ENCODE measurements at places on chromosomes 16 and 17.
A peak's percentile ranks its signal among the peaks of the same experiment; 100 is the strongest.

GRCh38 chr16:87380881-87381280 lies 2.7 kb downstream of the FBXO31 start:
- DNase-seq, result no peak

GRCh38 chr16:56601325-56601724 lies 7.1 kb upstream of the MT2A start:
- DNase-seq, result no peak

DNA sequence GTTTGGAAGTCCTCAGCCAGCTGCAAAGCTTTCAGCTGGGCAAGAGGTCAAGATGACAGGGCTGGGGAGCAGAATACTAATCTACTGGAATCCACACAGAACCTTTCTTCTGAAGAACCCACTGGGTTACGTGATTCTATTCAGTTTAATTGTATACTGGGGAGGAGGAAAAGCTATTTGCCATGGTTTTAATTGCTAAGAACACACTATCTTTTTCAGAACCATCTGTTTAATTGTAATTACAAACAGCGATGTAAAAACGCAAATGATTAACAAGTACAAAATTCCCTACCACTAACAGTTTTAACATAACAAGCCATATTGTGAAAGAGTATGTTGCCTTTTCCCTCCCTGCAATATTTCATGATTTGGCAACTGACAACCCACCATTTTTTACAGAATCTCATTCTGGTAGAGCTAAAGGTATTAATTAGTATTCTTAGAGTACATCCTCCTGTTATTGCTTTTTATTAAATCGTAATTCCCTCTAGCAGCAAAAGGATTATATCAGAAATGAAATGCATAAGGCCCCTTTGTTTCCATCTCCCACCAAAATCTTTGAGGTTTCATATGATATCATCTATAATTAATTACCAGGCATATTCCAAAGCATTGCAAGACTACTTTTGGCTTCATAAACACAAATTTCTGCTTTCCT lies 12.1 kb downstream of the HYDIN start:
- DNase-seq, result no peak

DNA sequence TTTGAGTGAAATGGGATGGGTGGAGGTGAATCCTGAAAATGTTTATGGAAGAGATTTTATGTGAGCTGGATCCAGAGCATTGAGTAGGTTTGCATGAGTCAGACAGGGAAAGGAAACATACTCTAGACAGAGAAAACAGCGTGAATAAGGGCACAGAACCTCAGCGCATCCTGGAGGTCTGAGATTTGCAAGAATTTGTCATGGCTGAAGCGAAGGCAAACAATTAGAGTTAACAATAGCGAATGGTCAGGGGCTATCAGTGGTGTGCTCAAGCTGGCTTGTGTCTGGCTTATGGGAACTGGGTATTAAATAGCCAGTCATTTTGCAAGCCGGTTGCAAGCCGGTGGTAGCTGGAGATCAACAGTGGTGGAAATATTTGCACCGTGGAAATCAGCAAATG lies 36.4 kb downstream of the MAP2K6 start:
- DNase-seq, result no peak

- no peak for DNase-seq
Observed at GRCh38 chr17:17189559-17189958, 16.6 kb downstream of the PLD6 start.

DNA sequence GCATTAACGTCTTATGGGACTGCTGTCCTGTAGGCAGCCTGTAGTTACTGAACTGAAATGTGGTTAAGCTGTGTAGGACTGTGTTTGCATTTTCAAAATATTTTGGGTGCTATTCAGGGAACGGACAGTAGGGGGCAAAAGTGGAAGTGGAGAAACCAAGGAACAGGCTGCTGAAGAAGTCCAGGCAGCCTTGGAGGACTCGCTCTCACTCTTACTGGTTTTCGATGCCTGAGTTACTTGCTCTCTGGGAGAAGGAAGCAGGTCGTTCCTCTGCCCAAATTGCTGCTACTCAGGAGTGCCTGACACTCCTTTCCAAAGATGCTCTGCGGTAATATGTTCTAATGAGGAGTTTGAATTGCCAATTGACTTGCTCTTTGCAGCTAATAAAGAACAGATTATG lies 64.5 kb upstream of the RBFOX1 start:
- peak; percentile 14 for DNase-seq

DNA sequence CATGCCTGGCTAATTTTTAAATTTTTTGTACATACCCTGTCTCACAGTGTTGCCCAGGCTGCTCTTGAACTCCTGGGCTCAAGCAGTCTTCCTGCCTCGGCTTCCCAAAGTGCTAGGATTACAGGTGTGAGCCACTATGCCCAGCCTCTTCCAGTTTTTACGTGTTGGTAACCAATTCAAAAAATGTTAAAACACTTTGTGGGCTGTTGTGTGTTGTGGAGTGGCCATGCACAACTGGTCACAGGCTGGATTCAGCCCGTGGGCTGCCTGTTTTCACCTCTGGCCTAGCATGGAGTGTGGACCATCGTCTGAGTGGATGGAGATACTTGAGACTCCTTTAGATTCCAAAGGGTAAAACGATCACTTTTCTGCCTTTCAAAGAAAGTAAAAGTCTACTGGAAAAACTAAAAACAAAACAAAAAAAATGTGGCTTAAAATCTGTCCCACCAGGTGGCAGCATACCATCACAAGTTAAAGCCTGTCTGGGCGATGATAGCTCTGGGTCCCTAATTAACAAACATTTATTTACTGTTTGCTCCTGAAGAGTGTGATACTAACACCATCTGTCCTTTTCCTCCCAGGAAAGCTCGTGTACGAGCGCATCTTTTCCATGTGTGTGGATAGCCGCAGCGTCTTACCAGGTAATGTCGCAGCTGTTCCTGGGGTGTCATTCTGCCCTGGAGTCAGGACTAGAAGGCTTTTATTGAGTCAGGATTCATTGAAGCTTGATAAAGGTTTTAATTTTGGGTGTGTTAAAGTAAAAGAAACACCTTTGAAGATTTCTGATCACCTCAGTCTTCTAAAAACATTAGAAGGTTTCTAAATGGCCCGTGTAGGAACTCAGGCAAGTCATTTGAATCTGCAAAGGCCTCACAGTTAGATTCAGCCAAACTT lies 45.8 kb downstream of the VPS35L start:
- DNase-seq, result no peak

DNA sequence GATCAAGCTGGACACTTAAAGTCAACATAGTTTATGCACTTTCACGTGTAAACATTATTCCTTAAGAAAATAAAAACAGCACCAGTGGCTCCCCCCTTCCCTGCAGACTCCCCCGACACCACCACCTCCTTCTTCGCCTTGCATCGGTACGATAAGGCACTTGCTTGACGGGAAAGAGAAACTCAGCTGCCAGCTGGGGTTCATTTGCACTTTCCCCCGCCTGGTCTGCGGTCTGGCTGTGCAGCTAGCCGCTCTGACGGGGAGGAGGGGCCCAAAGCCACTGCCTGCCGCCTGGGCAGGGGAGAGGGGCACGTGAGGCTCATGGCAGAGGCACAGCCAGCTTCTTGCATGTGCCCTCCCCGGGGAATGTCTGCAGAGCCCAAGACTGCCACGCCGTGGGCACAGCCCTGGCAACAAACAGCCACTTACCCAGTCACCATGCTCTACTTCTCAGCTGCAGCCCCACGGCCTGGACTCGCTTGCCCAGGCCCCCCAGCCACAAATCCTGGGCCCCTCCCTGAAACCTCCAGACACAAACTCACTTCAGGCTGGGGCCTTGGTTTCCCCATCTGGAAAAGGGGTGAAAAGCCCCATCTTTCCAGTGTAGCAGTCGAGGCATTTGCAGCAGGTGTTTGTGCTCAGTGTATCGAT lies 16.5 kb upstream of the PRM1 start:
- DNase-seq, result peak; percentile 86

DNA sequence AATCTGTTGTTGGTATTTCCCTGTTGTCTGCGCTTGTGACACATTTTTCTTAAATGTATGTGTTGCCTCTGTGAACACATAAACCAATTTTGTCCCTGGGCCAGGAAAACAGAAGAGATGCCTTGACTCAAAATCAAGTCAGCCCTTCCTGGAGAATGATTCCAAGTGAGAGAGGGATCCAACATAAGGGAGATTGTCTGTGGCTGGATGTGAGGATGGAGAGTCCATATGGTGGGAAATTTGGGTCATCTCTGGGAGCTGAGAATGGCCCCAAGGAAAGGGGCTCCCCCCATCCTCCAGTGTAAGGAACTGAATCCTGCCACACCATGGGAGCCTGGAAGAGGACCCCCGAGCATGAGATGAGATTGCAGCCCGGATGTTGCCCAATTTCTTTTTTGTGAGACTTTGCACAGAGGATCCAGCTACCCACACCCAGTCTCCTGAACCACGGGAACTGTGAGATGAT lies 13.5 kb downstream of the CRYM start:
- no peak for DNase-seq

- DNase-seq, result peak; percentile 34
Observed at GRCh38 chr17:6421700-6422604, 13.0 kb downstream of the AIPL1 start.

DNA sequence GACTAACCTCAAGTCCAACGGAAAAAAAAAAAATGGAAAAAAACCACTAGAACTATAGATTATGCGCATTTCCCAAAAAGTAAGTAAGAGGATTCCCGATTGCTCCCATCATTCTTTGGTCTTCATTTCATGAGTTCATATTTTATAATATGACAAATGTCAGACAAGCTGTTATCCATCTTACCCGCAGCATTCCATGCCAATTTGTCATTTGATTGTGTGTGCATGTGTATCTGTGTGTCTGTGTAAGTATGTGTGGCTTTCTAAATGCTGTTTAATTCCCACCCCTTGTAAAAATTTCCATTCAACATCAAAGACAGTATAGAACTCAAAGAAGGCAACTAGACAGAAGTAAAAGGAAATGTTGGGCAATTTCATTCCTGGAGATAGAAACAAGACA lies 434.1 kb downstream of the CDH11 start:
- no peak for DNase-seq

GRCh38 chr17:55157165-55157564 lies 107.6 kb upstream of the HLF start:
- DNase-seq, result no peak

DNA sequence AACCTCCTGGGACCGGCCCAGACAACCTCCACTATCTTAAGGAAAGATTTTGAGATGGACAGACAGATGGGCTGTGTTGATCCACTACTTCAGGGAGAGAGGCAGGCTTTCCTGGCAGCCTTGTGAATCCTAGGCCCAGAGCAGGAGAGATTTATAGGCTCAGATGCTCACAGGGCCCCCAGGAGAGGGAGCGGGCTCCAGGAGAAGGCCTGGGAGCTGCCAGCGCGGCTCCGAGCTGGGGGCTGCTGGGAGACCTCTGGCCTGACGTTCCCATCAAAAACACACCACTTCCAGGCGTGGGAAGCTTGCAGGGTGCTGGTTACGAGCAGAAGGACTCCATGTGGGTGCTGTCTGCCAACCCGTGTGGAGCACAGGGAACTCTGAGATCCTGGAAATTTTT lies 53.2 kb downstream of the MYH11 start:
- no peak for DNase-seq

- peak; percentile 24 for DNase-seq
Observed at GRCh38 chr16:16861546-16861945, 482.6 kb downstream of the NPIPA7 start.

DNA sequence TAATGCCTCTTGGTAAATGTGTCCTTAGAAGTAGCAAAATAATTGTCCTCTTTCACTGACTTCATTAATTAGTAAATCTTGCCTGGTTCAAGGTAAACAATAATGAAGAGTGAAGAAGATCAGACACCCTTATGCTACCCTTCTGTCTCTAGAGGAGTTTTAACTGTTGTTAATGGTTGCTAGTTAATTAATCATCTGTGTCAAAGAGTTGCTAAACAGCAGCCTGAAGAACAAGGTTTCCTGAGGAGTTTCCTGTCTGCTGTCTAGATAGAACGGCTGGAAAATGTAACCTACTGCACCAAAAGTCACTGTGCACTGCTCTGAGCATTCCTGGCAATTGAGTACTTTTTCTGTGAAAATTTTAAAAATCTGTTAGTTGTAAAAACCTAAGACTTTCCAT lies 131.3 kb downstream of the NLK start:
- peak; percentile 45 for DNase-seq

GRCh38 chr16:72932050-72932449 lies 115.9 kb downstream of the ZFHX3 start:
- DNase-seq, result no peak

DNA sequence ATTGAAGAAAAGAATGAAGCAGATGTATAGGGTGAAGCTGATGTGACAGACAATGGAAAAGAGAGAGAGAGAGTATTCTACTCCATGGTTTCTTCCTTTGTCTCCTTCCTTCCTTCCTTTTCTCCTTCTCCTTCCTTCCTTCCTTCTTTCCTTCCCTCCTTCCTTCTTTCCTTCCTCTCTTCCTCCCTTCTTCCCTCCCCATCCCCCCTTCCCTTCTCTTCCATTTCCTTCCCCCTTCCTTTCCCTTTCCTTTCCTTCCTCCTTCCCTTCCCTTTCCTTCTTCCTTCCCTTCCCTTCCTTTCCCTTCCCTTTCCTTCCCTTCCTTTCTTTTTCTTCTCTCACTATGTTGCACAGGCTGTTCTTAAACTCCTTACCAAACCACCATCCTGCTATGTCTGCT lies 55.7 kb upstream of the GPR139 start:
- DNase-seq, result no peak

DNA sequence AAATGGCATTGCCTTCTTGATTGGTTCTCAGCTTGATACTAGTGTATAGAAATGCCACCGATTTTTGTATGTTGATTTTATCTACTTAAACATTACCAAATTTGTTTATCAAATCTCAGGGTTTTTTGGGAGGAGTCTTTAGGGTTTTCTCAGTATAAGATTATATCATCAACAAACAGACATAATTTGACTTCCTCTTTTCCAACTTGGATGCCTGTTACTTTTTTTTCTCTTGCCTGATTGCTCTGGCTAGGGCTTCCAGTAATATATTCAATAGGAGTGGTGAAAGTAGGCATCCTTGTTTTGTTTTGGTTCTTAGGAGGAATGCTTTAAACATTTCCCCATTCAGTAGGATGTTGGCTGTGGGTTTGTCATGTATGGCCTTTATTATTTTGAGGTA lies 29.1 kb downstream of the EFCAB13 start:
- no peak for DNase-seq

DNA sequence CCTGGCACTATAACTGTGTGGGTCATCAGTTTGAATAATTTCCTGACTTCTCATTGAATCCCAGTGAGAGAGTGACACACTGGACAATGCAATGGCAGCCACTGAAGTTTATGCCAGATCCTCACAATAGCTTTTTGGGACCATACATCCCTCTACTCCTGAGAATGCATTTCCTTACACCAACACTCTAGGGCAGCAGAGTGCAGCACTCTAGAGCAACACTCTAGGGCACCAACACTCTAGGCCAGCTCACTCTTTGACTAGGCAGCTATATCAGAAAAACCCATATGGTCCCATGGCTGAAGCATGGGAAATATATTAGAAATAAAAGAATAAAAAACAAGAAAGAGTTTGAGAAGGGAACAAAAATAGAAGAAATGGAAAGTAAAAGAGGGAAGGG lies 309.2 kb downstream of the MAP2K6 start:
- no peak for DNase-seq

- no peak for DNase-seq
Observed at GRCh38 chr16:27720731-27721530, 171.0 kb downstream of the KATNIP start.

DNA sequence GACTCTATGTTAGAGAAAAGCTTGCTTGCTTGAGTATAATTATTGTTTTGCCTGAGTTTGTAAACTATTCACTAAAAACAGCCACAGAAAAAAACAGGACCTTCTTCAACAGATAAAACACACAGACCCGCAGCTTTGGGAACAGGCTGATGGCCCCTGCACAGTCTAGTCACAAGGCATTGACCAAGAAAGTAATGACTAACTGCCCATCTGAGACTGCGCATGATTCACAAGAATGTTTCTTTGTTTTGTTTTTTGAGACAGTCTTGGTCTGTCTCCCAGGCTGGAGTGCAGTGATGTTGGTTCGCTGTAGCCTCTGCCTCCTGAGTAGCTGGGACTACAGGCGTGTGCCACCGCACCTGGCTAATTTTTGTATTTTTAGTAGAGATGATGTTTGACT lies 2.8 kb upstream of the ZKSCAN2 start:
- no peak for DNase-seq

Measured in GDM1 (cell line).